Placental epithelial cell (primary cell): ENCODE measurements at places on chromosomes 4 and X. TPM values are rescaled to one million over a fixed set of nuclear protein-coding genes. Genes with fewer than 3 reads are reported as not detected.

The FHDC1 gene
- 4.7 and 9.1 TPM in 2 replicates for total RNA-seq

The GUCY1B1 gene
- total RNA-seq, result 5.0 and 9.0 TPM in 2 replicates

The PABPC4L gene
- total RNA-seq, result 2.0 and 2.6 TPM in 2 replicates

The HERC5 gene
- total RNA-seq, result 0.33 TPM in 1 of 2 replicates, not detected in the other

The PRKX gene
- 7.9 and 13.3 TPM in 2 replicates for total RNA-seq
